Effector memory CD8-positive, alpha-beta T cell (primary cell): ENCODE measurements at places on chromosomes 11 and 22.

GRCh38 chr11:129321076-129321475 lies 54.6 kb upstream of the BARX2 start:
- DNase-seq: no peak

- no peak for DNase-seq
These were observed 76.9 kb downstream of the KCNJ1 start for GRCh38 chr11:128790196-128790595.

DNA sequence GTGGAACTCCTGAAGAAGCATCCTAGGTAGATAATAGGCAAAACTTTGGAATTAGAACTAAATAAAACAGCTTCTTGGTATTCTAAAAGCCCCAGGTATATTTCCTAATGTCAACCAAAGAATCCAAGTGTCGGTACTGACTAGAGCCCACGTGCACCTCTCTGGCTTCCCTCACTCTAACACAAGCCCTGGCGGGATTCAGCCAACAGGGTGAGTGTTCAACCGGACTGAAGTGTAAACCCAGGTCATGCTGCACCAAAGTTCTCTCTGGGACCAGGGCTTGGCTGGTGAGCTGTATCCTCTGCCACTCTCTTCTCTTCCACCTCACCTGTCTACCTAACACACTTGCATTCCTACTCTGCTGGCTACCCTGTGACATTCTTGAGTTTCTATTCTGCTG lies 40.1 kb downstream of the USP28 start:
- DNase-seq: no peak

GRCh38 chr22:44683237-44683636 lies 18.8 kb upstream of the PRR5 start:
- no peak for DNase-seq

DNA sequence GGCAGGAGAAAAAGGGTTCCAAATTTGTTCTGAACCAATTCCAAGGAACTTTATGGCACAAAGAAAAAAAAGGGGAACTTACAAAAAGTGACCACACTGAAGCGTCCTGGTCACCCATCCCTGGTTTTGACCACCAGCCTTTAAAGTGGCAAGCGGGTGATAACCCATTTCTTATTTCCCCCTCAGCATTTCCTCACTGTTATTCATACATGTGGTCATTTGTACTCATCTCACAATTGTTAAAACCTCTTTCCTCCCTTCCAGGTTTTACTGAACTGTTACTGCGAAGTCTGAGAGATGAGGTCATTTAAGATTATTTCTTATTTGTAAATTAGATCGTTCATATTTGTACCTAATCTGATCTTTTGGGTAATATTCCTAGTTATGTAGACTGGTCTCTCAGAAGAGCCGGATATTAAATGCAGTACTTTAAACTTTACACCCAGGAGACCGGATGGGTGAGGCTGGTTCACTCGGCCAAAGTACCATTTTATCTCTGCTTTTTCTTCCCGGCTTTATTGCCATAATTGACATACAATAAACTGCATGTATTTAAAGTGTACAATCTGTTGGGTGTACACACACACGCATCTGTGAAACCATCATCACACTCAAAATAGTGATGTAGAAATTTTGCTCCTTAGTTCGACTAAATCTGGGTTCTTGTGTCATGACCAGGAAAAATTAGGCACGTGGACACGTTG lies 47.0 kb downstream of the CDPF1 start:
- no peak for DNase-seq

- DNase-seq: no peak
These were observed 43.3 kb upstream of the SORL1 start for GRCh38 chr11:121408830-121409229.

DNA sequence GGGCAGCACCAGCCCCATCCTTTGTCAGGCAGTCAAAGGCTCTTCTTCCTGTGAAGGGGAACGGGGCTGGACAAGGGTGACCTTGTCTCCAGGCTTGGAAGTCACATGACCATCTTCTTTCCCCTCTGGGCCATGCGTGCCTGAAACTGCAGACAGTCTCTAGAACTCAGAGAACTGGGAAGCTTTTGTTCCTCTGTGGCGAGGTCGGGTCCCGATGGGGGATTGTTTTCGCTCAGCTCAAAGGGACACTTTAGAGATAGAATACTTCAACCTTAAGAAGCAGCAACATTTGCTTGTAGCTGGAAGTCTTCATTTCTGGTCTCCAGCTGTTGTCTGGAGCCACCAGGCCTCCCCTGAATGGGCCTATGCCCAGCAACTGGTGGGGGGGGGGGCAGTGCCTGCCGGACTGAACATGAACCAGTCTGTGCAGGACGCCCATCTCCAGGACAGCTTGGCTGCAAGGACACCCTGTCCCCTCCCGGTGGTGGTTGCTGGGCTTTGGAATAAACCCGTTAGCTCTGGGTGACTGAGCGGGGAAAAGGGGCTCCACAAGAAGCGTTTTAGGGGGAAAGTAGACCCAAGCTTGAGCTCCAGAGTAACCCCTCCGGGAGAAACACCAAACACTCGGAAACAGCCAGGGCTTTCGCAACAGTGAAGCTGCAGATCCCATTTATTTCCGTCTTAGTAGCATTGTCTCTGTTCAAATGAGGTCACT lies 55.7 kb upstream of the EMID1 start:
- no peak for DNase-seq

- no peak for DNase-seq
These were observed 95.7 kb upstream of the UBASH3B start for GRCh38 chr11:122559734-122560382.

GRCh38 chr11:27020751-27021150 lies 19.9 kb upstream of the BBOX1 start:
- DNase-seq: no peak

DNA sequence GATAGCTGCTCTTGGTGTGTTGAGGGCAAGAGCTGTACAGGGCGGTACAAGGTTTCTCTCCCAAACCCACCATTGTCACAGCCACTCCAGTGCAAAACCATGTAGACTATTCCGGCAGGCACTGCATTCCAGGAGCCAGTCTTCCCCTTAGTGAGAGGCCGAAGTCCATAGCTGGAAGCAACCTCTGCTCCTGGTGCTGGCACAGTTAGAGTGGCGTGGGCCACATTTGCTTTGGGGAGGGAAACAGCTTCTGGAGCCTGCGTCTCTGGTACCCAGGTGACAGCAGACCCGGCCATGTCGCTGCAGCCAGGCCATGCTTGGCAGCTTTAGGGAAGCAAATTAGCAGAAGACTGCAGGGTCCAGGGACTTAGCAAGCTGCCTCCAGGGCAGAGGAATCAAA lies 788.0 kb downstream of the BRD1 start:
- no peak for DNase-seq

- DNase-seq: no peak
These were observed 47.8 kb downstream of the DBX1 start for GRCh38 chr11:20112291-20113148.

GRCh38 chr11:12516387-12517105 lies 139.2 kb downstream of the PARVA start:
- no peak for DNase-seq

DNA sequence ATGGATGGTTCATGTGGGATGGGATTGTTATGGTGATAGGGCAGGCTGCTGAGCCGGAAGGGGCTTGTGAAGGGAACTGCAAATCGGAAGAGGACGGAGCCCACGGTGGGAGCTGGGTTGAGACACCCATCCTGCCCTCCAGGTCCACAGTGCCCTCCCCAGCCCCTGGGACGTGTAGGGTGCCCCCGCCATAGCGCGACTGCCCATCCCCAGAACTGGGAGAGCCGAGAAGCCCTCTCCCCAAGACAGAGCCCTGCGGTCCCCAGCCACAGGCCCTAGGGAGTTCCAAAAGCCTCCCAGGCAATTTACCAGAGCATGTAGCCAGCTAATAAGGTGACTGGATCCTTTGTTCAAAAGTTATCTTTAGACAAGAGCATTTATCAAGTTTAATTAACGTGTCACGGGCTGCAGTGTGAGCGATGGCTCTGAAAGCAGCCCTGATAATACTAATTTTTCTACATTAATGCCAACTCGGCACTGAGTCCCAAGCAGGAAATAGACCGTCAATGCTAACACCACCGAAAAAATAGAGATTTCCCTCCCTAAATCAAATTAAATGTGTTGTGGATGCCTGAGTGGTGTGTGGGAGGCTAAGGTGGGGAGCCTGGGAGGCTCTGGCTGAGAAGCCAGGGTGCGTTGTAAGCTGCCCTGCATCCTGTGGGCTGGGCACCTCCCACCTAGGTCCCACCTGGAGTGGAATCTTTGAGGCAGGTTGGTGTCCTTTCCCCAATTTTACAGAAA lies 76.8 kb upstream of the RTL6 start:
- DNase-seq: no peak

- DNase-seq: no peak
These were observed 2.6 kb upstream of the NLRP10 start for GRCh38 chr11:7967826-7968225.
